Right cardiac atrium (tissue), 5 donors: ENCODE measurements at places on chromosomes 3 and 15. TPM values are rescaled to one million over a fixed set of nuclear protein-coding genes. Genes with fewer than 3 reads are reported as not detected.

- DNase-seq: no peak
These were observed 409.4 kb upstream of the PPP2R3A start for GRCh38 chr3:135556174-135556573.

GRCh38 chr15:51677452-51677851 is 3.9 kb upstream of the SCG3 start:
- no peak for DNase-seq

MESP2 gene
- total RNA-seq: 0.34 TPM

GRCh38 chr3:143103652-143104051 is 15.9 kb upstream of the CHST2 start:
- DNase-seq: no peak
